ENCODE measurements at places on chromosomes 13 and 19.

DNA sequence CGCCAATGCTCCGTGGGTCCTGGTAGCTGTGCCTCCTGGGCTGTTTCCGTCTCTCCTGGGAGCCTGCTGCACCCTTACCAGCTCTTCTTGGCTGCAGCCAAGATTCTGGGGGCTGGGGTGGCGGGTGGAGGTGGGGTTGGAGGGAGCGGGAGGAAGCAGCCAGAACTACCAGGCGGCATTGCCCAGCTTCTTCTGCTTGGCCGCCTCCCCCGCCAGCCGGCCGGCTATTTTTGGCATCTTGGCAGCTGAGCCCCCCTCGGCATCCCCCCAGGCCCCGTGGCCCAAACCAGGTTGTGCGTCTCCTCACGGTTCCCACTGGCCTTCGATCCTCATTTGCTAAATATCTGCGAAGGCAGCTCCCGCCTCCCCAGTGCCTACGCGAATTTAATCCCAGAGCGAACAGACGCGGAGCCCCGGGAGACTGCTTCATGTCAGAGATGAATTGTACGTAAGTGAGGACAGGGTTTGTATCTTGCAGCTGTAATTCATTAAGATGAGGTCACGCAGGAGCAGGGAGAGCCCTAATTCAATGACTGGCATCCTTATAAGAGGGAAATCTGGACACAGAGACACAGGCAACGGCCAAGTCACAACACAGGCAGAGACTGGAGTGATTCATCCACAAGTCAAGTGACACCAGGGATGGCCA lies 12.8 kb upstream of the PEAK3 start:
- DNase-seq, result no peak

- DNase-seq, result no peak
Observed at GRCh38 chr13:93180356-93180969, 46.1 kb upstream of the GPC6 start.

DNA sequence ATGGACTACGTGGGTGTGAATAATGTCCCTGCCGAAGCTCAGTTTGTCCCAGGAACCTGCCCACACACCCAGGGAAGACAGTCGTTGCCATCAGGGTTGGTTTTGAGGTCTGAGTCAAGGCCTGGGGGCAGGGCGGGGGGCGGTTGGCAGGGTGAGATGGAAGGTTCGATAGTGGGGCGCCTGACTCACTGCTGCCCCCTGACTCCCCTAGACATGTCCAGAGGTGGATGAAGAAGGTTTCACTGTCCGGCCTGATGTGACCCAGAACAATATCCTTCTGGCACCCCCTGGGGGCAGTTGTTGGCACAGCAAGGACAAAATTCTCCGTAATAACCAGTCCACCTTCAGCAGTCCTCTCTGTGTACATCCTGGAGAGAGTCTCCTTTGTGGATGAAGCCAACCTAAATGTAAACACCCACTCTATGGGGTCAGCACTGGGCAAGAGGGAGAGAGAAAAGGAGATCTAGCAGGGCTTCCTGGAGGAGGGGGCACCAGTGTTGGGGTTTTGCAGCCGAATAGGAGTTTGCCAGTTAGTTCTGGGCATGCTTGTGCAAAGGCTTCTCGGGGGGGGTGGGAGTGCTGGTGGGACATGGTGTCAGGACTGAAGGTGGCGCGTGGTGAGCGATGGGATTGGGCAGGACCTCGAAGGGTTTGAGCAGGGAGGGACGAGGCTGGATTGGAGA lies 19.6 kb upstream of the B3GNT3 start:
- DNase-seq, result no peak

GRCh38 chr19:13962699-13963602 lies 10.6 kb downstream of the DCAF15 start:
- DNase-seq, result no peak

DNA sequence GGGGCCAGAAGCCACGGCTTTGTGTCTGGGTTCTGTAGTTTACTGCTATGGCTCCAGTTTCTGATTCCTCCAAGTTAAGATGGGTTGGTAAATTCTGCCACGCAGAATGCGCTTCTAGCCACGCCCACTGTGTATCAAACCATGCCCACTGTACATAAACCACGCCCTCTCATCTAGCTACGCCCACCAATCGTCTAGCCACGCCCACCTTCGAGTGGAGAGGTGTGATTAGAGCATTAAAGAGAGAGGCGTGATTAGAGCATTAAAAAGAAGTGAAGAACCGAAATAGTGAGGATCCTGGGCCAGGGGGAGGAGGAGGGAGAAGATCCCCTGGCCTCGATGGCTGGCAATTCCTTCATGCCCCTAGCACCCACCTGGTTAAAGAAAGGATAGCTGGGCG lies 43.7 kb upstream of the ADGRE5 start:
- no peak for DNase-seq

GRCh38 chr13:102742506-102742905 lies 31.1 kb downstream of the TEX30 start:
- no peak for DNase-seq

GRCh38 chr13:67950603-67951002 lies 720.5 kb upstream of the PCDH9 start:
- DNase-seq, result no peak

GRCh38 chr19:3836887-3837286 lies 32.0 kb downstream of the ZFR2 start:
- no peak for DNase-seq

DNA sequence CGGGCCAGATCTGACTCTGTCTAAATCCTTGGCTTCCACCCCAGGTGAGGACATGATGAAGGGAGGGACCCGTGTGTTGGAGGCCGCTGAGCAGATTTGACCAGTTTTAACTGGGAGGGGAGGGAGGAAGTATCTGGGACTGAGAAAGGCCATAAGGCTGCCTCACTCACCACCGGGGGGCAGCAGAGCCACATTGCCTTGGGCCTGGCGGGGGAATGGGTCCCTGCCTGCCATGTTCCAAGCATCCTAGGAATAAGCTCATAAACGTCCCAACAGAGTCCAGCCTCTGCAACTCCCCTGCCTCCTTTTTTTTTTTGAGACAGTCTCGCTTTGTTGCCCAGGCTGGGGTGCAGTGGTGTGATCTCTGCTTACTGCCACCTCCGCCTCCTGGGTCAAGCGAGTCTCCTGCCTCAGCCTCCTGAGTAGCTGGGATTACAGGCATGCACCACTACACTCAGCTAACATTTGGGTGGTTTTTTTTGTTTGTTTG lies 15.5 kb downstream of the MAST3 start:
- DNase-seq, result peak; percentile 87

DNA sequence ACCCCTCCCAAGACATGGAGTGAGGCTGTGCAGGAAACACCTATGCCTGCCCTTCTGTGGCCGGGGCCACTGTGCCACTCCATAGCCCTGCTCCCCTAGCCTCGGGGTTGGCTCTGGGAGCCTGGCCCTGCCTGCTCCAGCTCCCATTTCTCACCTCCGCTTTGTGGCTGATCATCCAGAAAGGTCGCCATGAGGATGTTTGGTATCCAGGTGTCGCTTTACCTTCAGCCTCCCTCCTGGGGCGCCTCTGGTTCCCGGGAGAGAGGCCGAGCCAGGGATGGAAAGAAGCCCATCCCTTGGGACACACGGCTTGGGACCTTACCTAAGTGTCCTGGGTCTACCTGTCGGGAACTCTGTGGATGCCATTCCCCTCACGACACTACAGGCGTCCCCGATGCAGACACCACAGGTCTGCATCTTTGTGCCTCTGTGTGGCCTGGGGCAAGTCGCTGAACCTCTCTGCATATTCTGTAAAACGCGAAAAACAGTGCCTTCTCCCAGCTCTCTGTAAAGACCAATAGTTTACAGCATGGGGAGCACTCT lies 3.4 kb upstream of the MCF2L start:
- DNase-seq, result no peak

- peak; percentile 66 for DNase-seq
Observed at GRCh38 chr19:6062274-6062673, 48.0 kb downstream of the RFX2 start.

- no peak for DNase-seq
Observed at GRCh38 chr13:77502104-77502720, 33.3 kb upstream of the SCEL start.

GRCh38 chr13:25301347-25302113 lies at the start of gene NUP58:
Gene NUP58 (plus strand): TSS chr13:25301625. CDS start chr13:25301774, 149 bp downstream.
- peak; percentile 95 for DNase-seq

GRCh38 chr19:48645620-48646000 lies 377 bp downstream of the CA11 start:
- DNase-seq, result no peak

DNA sequence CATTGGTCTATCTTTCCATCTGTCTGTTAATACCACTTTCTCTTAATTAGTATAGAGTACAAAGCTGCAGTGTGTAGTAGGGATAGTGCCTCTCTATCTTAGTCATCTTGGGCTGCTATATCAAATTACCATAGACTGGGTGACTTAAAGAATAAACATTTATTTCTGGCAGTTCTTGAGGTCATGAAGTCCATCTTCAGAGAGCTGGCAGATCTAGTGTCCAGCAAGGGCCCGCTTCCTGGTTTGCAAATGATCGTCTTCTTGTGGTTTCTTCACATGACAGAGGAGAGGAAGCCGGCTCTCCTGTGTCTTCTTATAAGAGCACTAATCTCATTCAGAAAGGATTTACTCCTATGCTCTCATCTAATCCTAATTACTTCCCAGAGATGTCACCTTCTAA lies 6.1 kb downstream of the ZNF700 start:
- DNase-seq, result no peak

GRCh38 chr13:89115307-89115706 lies 1444.1 kb downstream of the SLITRK5 start:
- DNase-seq, result no peak

DNA sequence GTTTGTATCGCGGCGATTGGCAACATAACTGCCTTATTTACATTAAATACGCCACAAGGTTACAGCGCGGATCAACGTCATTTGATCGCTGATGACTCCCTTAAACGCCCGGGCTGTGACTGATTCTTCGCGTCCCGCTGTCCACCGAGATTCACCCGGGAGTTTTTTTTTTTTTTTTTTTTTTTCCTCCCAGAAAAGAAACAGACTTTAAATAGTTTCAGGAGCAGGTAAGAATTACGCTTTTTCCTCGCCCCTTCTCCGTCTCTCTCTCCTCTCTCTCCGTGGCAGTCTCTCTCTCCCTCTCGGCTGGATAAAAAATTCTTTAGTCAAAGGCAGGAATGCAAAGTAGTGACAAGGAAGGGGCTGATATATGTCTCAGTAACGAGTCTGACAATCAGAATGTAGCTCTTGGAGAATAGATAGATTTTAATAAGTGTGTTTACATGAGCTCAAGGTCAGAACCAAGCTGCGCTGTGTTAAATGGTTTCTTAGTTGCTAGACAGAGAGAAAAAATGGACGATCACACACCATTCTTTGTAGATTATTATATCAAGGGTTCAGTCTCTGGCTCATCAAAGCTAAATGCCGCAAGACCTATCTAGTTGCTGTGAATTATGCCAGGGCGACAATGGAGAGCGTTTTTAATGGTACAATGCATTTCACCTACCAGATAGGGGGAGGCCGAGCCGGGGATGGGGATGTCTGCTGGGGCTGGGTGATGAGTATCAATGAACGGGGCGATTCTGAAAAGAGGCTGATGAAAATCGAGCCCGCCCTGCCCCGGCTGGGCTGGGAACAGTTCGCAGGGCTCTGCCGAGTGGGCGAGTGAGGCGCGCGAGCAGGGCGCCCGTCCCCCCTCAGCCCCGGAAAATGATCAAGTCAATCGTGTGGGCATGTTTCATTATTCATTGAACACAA lies 147.2 kb upstream of the ZNF536 start:
- DNase-seq, result no peak

DNA sequence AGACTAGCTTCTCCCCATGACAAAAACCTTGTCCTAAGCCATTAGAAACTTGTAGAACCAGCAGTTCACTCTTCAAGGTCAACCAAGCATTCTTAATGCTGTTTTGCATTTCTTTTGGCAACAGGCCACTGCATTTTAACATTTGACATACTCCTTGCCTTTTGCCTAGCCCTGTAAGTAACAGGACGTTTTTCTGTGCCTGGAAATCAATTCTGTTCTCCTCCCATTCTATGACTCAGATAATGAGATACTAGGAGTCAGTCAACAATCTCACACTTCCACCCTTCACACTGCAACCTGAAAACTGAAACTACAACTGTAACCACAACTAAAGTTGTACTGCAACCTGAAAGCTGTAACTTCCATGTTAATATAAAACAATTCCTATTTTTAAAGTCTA lies 268.7 kb downstream of the MZT1 start:
- no peak for DNase-seq

- DNase-seq, result no peak
Observed at GRCh38 chr19:29884044-29884443, 58.0 kb upstream of the URI1 start.

- DNase-seq, result no peak
Observed at GRCh38 chr19:56423985-56424353, 19.8 kb downstream of the ZNF583 start.

- no peak for DNase-seq
Observed at GRCh38 chr19:53927739-53928138, 18.7 kb downstream of the CACNG7 start.

GRCh38 chr19:11736696-11737095 lies 2.0 kb downstream of the ZNF823 start:
- DNase-seq, result no peak

DNA sequence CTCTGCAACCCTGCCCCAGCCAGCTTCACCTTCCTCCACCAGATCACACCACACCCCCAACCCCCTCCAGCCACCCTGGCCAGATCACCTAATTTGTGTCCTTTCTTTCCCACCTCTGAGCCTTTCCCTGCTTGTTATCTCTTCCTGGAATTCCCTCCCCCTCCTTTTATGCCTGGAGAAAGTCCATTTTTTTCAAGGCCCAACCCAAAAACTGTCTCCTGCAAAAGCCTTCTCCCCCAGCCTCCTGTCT lies 5.3 kb upstream of the TLE2 start:
- DNase-seq, result no peak

GRCh38 chr13:112947796-112948195 lies 21.2 kb upstream of the MCF2L start:
- no peak for DNase-seq

GRCh38 chr13:109156181-109156935 lies 526.9 kb downstream of the MYO16 start:
- no peak for DNase-seq

DNA sequence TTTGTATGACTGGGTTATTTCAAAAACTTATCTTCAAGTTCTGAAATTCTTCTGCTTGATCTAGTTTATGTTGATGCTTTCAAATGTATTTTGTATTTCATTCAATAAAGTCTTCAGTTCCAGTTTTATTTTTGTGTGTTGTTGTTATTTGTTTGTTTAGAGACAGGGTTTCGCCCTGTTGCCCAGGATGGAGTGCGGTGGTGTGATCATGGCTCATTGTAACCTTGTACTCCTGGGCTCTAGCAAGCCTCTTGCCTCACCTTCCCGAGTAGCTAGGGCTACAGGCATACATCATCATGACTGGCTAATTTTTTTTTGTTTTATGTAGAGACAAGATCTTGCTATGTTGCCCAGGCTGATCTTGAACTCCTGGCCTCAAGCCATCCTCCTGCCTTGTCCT lies 40.3 kb upstream of the ARHGEF7 start:
- DNase-seq, result no peak

- DNase-seq, result no peak
Observed at GRCh38 chr19:14168259-14168972, 32.0 kb upstream of the ASF1B start.

- DNase-seq, result no peak
Observed at GRCh38 chr19:35222373-35223015, 6.0 kb downstream of the FAM187B start.

DNA sequence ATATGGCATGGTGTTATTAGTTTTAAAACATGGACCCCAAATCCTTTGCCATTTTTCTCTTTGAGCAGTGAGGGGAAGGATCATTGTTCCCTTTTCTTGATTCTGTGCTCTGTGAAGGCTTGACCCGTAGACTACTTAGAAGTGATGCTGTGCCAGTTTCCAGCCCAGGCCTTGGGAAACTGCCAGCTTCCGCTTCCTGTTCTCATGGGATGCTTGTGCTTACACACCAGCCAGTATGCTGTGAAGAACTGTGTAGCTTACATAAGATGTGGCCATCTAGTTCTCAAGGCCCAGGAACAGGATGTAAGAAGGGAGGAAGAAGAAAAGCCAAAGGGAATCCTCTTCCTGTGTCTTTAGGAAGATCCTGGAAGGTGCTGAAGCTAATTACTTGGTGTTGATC lies 180.9 kb downstream of the PCCA start:
- DNase-seq, result no peak
